Hepatocyte (in vitro differentiated cells): ENCODE measurements at places on chromosomes 5 and 9. TPM values are rescaled to one million over a fixed set of nuclear protein-coding genes. Genes with fewer than 3 reads are reported as not detected.

DNA sequence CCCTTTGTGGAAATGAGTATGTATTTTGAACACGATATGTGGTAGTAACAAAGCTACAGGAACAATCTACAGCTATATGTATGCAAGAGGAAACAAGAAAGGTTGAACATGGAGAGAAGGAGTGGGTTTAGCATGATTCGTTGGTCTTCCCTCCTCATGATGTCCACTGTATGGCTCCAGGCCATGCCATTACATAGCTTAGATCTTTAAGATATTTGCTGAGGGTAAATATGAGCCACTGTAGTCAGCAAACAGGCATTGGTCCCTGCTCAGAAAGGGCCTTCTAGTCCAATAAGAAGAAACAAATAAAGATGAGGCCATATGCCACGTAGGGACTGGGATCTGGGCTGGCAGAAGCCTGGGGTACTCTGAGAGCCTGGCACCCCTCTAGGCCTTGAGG lies 543.2 kb upstream of the SGCD start:
- no peak for DNase-seq

DNA sequence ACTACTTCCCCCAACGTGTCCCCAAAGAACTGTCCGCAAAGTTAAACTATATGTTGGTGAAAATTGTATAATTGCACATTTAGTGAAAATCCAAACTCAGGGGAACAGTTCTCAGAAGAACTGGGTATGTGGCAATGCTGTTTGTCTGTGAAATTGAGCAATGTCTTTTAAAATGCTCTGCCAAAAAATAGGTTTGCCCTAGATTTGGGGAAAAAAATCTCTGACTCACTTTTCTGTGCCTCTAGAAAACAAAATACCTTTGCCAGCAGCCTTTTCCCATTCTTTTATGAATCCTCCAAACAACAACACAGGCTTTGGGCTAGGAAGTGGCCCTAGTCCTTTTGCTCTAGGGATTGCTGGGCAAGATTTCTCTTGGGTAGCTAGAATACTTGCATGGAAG lies 37.4 kb upstream of the ZNF608 start:
- DNase-seq, result no peak

The HK3 gene
- polyA plus RNA-seq, result not detected in 2 replicates

DNA sequence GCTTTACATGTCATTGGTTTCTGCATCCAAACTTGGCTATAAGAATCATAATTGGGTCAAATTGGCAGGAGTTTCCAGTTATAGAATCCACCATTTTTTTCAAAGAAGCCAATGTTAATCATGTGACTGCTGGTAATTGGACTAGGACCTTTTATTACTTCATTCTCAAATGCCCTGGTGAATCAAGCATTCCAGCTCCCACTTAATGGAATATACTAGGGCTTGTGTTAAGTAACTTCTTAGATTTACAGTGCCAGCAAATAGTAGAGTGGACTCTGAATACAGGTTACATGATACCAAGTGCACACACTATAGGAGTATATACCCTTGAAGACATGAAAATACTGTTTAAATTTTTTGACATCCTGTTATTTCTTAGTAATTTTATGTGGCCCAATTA lies 96.7 kb downstream of the NUDT12 start:
- no peak for DNase-seq

DNA sequence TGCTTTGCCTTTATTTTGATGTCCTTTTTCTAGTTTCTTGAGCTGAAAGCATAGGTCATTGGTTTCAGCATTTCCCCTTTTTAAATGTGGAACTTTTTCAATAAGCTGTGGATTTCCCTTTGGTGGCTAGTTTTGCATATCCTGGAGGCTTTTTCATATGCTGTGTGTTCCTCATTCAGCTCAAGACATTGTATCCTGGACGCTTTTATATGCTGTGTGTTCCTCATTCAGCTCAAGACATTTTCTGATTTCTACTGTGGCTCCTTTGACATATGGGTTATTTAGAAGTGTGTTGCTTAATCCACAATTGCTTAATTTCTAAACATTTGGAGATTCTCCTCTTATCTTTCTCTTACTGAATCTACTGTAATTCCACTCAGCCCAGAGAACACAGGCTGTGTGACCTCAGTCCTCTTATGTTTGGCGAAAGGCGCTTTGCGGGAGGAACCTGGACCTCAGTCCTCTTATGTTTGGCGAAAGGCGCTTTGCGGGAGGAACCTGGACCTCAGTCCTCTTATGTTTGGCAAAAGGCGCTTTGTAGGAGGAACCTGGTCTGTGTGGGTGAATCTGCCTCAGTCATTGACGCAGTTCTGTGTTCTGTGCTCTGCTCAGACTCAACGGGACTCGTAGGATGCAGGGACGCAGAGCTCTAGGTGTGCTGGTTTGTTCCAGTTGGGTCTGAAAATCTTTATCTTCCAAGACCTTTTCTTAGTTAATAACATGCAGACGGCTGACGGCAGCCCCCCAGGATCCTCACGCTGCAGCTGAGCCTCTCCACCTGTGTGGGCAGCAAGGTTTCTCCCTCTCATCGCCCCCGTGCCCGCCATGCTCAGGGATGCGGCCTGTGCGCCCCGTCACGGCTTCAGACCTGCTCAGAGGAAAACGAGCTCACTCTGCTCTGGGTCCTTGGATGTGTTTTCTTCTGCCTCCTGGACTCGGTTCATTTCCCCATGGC lies 6.0 kb upstream of the SLC9A3 start:
- no peak for DNase-seq

DNA sequence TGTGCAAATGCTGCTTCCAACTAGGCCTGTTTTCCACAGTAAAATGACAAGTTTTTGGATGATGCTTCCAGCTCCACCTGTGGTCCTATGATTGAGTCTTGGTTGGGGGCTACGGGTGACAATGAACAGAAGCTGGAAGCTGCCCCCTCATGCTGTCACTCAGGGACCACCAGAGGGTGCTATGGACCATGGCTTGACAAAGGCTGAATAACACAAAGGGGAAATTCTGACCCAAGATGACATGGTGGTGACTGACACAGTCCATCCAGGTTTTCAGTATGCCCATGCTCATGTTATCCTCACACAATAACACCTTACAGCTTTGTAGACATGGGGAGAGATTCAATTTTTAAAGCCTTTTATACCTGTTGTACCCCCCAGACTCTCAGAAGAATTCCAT lies 23.9 kb upstream of the SAP30L start:
- no peak for DNase-seq

GRCh38 chr5:131274326-131275063 lies 10.6 kb downstream of the CDC42SE2 start:
- no peak for DNase-seq

- no peak for DNase-seq
These were observed 17.0 kb downstream of the DMAC1 start for GRCh38 chr9:7782400-7783120.

- DNase-seq, result no peak
These were observed 47.6 kb downstream of the NSG2 start for GRCh38 chr5:174093123-174093522.
